ENCODE measurements at places on chromosomes 1 and 21.

GRCh38 chr1:31010086-31010989 is 55.2 kb downstream of the PUM1 start:
- DNase-seq, result no peak

- DNase-seq, result peak; percentile 47
Observed at GRCh38 chr21:40146216-40146837, 279.1 kb downstream of the PCP4 start.

DNA sequence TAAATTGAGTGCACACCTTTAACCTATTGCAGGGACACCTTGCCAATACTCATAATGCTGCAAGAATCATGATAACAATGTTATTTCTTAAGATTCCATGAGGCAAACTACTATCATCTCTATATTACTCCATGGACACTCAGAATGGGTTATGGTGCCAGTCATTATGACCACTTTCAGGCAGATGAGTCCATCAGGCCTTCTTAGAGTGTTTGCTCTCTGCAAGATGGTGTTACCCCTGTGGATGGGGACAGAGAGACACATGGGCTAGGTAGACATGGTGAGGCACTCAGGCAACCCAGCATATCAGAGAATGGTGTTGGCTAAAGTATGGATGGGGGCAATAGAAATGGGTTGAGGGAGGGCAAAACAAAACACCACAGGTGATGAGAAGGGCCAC is 59.7 kb downstream of the XCL2 start:
- no peak for DNase-seq

- no peak for DNase-seq
Observed at GRCh38 chr1:201025571-201026002, 2.1 kb upstream of the KIF21B start.

DNA sequence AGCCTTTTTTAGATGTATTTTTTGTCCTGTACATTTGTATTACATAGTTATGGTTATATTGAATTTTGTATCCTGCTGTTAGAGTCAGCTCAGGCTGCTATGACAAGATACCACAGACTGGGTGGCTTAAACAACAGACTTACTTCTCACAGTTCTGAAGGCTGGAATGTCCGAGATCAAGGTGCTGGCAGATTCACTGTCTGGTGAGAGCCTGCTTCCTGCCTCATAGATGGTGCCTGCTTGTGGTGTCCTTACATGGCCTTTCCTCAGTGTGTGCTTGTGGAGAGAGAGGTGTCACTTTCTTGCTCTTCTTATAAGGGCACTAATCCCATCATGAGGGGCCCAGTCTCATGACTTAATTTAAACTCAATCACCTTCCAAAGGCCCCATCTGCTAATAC is 23.1 kb upstream of the MYSM1 start:
- DNase-seq, result no peak

GRCh38 chr1:227343206-227343605 is 24.9 kb upstream of the CDC42BPA start:
- no peak for DNase-seq

DNA sequence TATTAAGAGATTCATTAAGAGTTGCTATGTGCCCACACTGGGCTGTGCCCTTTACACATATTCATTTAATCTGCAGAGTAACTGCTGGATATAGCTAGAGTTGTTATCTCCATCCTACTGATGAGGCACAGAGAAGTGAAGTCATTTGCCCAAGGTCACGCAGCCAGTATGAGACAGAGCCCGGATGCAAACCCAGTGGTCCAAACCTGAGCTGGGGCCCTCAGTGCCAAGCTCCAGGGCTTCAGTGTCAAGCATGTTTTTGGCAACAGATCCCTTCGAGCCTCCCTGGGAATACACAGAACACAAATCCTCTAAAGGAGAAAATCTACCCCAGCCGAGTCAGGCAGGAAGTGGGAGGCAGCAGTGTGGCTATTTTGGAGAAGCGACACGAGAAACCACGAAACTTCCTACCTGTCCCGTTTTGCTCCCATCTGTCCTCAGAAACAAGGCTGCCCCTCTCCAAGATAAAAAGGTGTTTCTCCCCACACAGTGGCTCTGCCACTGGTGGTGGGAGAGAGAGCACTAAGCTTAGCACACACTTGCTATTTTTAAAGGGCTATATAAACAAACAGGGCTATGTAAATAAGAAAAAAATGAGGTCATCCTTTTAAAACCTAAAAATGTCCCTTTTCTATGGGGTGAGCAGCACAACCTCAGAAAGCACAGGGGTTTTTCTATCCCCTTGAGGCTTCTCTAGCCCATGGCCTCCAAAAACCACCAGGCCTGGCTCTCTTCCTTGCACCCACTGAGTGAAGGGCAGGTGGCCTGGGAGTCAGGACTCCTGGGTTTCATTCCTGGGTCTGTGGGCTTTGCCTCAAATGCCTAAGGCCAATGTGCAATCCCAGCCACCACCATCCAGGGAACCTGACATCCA is 138.6 kb upstream of the EDN2 start:
- DNase-seq, result peak; percentile 28

DNA sequence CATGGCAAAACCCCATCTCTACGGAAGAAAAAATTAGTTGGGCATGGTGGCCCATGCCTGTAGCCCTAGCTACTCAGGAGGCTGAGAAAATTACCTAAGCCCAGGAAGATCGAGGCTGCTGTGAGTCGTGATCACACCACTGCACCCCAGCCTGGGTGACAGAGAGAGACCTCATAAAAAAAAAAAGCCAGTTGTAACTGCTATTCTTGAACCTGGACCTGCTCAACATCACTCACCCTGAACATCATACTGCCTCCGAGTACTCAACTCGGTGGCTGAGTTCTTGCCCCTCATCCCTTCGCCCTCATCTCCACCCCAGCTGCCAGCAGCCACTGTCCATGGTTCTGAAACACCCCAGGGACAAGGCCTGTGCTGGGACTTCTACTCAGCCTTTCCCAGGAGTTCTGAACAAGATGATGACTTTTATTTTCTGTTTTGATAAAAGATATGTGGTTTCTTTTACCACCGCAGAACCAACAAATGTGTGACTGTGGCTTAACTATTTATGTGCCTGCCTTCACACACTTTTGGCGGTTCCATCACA is 5.4 kb upstream of the DISP3 start:
- DNase-seq, result no peak

DNA sequence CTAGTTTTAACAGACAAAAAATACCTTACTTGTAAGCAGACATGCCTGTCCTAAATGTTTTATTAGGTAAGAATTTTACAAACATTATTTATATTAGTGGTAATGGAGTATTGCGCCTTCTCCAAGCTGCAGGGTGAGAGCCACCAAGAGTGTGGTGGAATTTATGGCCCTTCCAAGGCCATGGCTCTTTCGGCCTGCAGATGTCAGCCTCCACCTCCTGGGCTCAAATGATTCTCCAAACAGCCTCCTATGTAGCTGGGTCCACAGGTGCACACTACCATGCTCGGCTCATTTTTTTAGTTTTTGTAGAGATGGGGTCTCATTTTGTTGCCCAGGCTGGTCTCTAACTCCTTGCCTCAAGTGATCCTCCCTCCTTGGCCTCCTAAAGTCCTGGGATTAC is 56.3 kb downstream of the ITGB3BP start:
- DNase-seq, result no peak

DNA sequence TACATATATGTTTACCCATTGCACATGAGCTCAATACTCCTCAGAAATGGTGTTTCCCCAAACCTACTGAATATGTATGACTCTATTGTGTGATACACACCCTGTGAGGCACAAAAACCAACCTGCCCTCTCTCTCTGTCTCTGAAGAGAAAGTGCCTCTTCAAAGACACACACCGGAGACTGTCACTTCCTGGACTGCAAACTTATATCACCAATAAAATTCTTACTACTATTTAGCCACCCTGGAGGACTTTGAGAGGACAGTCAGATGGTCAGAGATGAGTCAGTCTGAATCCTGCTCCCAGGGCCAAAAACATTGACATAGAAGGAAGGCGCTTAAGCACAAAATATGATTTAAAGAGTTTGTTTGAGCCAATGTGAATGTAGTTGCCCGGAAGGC is 110.4 kb downstream of the PPIAL4G start:
- DNase-seq, result no peak

- DNase-seq, result no peak
Observed at GRCh38 chr1:172754609-172755008, 95.7 kb downstream of the FASLG start.

GRCh38 chr1:100730130-100730529 is 10.6 kb downstream of the VCAM1 start:
- DNase-seq, result no peak

- no peak for DNase-seq
Observed at GRCh38 chr1:109636201-109636952, 16.7 kb downstream of the AMPD2 start.

DNA sequence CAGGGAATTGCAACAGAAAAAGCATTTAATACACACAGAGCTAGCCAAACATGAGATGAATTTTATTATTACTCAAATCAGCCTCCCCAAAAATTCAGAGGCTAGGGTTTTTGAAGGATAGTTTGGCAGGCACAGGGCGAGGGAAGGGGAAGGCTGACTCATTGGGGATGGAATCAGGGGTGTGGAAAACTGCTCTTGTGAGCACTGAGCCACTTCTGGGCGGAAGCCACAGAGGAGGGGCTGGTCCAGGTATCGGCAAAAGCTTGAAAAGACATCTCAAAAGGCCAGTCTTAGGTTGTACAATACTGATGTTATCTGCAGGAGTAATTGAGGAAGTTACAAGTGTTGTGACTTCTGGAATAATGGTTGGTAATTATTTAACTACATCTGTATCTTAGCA is 109.4 kb downstream of the TLR5 start:
- no peak for DNase-seq

GRCh38 chr1:160607672-160608032 is 28.4 kb upstream of the CD84 start:
- DNase-seq, result no peak

DNA sequence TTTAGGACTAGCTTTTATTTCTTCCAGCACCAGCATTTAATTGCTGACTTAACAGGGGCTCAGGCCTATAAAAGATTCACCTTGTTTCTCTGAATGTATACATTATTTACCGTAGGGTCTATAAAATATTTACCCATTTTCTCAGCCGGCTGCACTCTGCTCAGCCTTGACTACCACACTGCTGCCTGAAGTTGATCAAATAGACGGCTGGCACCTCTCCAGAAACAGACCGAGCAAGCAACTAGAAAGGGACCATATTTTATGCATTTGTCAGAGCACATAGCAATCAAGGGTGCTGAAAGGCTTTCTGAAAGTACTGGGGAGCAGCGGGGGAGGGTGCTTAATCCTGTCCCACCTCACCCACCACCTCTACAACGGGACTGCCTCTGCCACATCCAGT is 64.7 kb upstream of the FGGY start:
- DNase-seq, result peak; percentile 58

- DNase-seq, result no peak
Observed at GRCh38 chr21:38619992-38620479, 121.8 kb upstream of the ERG start.

DNA sequence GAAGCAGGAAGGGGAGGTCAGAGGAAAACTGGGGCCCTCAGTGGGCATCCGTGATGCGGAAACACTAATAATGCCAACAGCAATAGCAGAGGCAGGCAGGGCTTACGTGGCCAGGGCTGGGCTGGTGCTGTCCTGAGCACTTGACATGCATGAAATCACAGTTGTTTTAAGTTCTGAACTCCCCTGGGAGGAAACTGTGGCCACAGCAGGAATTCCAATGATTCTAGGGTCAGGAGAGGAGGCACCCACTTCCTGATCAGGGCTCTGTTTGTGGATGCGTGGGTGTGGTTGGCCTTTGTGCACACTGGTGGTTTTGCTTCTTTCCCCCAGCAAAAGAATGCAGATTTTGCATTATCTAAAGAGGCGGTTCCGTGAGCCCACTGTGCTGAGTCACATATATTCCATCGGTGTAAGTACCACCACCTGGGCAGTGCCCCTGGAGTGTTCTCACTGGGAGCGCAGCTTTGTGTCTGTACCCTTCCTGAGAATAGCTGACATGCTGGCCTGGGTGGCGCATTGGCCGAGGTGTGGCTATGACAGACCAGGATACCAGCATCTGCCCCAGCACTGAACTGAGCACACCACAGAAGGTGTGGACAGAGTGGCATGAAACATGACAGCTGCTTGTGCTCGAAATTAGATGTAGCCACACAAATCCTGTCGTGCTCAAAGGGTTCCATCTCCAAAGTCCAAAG is 71.0 kb downstream of the PDE9A start:
- DNase-seq, result no peak

GRCh38 chr1:239764546-239764945 is 327.1 kb upstream of the FMN2 start:
- DNase-seq, result no peak

DNA sequence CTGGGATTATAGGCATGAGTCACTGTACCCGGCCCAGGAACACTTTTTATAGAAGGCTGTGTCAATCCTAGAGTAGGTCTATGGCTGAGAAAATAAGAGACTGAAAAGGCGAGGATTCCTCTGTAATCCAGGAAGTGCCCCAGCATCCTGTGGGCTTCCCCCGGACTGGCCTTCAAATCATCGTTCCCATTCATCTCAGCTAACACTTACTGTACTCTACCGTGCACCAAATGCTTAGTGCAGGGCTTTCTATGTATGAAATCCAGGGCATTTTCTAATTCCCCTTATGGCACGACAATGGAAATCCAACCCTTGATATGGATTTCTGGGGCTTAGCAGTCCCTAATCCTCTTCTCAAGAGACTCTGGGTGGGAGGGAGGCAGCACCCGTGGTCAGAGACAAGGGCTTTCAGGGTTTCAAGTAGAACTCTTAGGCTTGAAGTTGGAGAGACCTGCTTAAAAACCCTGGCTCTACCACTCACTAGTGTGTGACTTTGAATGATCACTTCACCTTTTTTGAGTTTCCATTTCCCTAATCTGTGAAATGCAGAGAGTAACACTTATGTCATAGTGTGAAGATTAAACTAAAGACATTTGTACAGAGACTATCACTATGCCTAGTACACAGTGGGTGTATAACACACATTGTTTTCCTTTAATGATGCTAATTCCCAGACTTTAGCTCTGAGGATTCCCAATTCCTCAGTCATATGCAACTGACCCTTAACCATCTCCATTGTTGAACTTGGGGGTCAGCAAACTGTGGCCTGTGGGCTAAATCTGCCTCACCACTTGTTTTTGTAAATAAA is 20.3 kb downstream of the MECR start:
- no peak for DNase-seq

GRCh38 chr1:199667089-199667488 is 360.4 kb upstream of the NR5A2 start:
- DNase-seq, result no peak

DNA sequence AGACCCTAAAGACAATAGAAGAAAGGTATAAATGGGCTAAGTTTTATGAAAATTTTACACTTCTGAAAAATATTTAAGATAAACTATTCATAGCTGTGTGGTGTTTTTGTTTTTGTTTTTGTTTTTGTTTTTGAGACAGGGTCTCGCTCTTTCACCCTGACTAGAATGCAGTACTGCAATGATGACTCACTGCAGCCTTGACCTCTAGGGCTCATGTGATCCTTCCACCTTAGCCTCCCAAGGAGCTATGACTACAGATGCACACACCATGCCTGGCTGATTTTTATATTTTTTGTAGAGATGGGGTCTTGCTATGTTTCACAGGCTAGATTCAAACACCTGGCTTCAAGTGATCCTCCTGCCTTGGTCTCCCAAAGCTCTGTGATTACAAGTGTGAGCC is 66.6 kb downstream of the PUM1 start:
- no peak for DNase-seq

GRCh38 chr1:112515311-112516009 is 6.7 kb downstream of the WNT2B start:
- no peak for DNase-seq

- no peak for DNase-seq
Observed at GRCh38 chr1:89942825-89943658, 51.9 kb upstream of the ZNF326 start.

Measured in NCI-H774 (cell line).